ENCODE measurements at places on chromosomes 6 and 20.

DNA sequence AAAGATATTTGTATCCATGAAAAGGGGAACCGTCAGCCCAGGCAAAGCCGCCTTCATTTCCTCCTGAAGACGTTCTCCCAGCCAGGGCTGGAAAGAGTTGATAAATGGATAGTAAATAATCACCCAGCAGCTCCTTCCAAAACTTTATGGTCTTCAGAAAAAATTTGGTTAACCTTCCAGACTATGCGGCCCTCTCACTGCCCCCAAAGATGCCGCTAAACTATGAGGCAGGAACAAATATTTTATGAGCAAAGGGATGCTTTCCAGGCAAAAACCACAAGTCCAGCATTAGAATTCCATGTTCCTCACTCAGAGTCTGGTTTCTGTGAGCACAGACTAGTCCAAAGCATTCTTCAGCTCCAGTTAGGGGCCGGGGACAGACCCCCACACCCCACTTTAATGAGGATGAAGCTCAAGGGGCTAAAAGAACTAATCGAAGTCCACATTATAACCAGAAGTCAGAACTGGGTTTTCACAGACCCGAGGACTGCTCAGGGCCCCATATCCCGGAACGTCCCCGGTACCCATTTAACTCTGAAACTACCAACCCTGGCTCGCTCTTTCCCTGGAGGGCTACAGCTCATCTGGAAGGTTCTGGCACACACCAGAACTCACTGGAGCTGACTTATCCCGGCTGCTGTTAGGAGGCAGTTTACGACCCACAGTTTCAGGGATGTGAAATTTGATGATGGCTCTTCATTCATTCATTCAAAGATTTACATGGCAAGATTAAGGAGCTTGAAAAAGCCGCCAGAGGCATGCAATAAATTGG, 29.4 kb downstream of the BMP7 start:
- no peak for DNase-seq

- DNase-seq = no peak
Observed at GRCh38 chr20:49984426-49985153, 1.8 kb downstream of the SNAI1 start.

DNA sequence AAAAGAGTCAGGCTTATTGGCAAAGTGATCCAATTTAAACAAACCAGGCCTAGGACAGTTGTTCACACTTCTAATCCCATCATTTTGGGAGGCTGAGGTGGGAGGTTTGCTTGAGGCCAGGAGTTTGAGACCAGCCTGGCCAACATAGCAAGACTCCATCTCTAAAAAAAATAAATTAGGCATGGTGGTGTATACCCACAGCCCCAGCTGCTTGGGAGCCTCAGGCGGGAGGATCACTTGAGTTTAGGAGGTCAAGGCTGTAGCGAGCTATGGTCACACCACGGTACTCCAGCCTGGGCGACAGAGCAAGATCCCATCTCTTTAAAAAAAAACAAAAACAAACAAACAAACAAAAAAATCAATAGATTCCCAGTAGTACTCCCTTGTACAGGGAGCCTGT, 86.8 kb downstream of the SASH1 start:
- no peak for DNase-seq

- no peak for DNase-seq
Observed at GRCh38 chr20:48645666-48646065, 182.1 kb downstream of the PREX1 start.

- no peak for DNase-seq
Observed at GRCh38 chr6:138410972-138411880, 7.2 kb downstream of the HEBP2 start.

GRCh38 chr6:93819189-93819588, 399.8 kb upstream of the EPHA7 start:
- no peak for DNase-seq

DNA sequence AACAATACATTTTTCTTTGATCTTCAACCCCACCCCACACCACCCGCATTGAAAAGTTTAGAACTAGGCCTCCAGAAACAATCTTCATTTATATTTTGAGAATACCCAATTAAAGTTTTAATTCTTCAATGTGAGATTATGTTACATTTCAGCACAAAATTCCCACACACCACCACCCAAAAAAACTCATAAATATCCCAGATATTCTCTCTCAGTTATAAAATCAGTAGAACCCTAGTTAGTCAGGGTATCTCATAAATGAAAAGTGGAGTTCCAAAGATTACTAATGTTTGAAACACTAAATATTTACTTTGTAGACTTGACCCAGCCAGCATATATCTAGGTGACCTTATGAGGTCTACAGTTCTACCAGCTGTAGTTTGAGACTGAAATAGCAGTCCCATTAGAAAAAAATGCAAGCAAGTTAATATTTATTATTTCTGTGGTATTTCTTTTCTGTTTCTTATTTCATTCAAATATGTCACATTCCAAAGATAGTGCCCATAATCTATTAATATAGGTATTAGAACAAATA, 371.0 kb downstream of the TENT5A start:
- no peak for DNase-seq

DNA sequence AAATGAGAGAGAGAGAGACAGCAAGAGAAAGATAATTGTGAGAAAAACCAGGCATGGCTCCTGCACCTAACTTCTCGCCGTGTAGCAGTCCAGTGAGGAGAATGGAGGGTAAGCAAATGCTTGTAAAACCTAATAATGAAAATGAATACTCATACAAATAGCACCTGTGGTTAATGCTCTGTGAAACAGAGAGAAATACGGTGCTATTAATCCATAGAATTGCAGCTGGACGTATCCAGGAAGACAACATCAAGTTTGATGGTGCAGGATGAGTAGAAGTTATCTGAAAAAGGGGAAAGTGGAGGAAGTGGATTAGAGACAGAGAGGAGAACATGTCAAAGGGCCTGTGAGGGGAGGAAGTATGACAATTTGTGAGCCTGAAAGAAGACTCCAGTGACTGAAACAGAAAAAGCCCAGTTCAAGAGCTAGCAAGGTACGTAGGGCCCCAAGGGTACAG, 89.4 kb upstream of the PAK5 start:
- no peak for DNase-seq

DNA sequence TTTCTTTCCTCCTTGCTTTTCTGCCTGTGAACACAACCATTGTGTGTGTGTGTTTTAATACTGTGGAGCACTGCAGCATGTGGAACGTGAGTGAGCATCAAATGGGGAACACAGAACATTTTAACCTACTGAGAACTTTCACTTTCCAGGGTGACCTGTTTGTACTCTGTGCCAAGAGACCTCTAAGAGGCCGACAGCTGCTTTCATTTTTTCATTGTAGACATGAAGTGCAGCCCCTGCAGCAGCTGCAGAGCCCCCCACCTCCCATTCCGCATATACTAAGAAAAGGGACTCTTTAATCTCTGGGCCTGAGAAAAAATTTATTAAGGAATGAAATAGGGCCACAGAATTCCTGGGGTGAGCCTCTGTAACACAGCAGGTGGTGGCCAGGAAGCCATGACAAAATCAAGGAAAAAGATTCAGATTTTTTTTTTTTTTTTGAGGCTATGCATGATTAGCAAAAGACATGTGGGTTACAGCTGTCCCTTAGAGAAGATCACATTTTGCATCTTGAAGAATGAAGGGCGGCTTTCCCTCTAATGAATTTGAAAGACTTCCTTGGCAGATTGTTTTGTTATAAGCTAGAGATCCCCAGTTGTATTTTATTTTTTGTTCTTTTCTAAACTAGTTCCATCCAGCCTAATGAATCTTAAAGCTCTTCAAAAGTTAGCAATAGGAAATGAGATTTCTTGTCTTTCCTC, 503.4 kb downstream of the CD109 start:
- no peak for DNase-seq

- no peak for DNase-seq
Observed at GRCh38 chr20:33689973-33690372, 3.8 kb upstream of the E2F1 start.

GRCh38 chr6:123745895-123746294, 57.8 kb upstream of the NKAIN2 start:
- DNase-seq = no peak

DNA sequence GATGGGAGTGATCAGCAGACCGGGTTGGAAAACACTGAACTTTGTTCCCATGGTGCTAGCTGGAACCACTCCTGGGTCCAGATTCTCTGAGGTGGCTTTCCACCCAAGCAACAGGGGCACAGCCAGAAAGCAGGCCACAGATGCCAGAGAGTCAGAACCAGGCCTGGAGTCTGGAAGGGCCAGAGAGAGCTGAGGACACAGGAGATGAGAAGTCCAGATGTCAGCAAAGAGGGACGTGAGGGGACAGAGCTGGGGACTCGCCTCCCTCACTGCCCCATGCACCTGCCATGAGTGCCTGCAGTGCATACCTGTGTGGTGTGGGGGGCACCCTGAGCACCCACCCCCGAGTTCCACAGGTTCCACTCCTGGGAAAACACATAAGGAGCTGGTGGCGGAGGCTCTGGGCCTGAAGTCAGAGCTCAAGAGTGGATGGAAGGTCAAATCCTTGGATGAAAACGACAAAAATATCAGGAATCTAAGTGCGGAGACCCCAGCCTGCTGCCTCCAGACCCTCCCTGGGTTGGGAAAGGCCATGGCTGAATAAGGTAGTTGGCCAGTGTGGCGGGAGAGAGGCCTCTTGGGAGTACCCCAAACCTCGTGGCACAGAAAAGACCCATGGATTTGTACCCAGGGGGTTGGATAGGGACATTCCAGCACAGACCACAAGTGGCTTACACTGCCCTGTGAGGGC, 224.2 kb downstream of the SYNDIG1 start:
- no peak for DNase-seq
